ENCODE measurements at places on chromosomes 4 and X.
A peak's percentile ranks its signal among the peaks of the same experiment; 100 is the strongest.

DNA sequence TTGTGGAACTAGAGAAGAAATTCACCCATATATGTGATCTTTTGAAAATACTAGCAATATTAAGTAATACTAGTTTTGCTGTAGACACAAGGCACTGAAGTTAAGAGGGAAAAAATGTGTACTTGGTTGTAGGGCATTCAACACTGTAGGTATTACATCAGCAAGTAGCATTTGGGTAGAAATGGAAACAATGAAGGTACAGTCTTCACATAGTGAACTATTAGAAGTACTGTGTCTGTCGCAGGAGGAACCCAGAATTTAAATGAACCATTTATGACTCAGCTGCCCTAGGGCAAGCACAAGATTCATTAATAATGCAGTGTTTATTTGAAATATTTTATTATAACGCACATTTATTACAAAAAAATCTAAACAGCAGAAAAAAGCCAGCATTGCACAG is 572.7 kb upstream of the TENM3 start:
- DNase-seq: no peak

- peak; percentile 32 for DNase-seq
Observed at GRCh38 chr4:38308728-38309311, 348.6 kb downstream of the PTTG2 start.

DNA sequence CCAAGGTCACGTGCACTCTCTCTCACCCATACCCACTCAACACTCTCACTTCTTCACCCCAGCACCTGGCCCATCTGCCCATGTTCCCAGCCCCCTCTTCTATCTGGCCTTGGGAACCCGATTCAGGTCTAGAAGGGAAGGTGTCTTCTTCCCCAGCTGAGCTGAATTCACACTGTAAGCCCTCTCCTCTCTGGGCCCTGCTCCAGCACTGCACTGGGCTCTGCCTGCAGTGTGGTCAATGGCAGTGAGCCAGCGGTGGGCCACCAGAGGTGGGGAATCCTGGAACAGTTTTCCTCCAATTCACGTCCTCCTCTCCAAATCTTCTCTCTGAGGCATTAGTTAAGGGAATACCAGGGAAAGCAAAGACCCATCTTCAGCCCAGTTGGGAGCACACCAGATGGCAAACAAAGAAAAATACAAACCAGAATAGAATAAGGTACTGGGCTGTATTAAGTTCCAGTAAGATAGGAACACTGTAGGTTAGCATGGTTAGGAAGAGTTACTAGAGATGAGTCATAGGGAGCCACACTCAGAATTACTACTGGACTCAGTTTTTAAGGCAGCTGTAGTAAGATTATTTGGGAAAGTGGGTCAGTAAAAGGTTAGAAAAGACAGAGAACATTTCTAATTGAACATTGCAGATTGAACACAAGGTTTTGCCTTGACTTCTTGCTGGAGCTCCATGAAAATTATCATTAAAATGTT is 5.0 kb downstream of the AWAT2 start:
- DNase-seq: no peak

- DNase-seq: peak; percentile 23
Observed at GRCh38 chr4:71136071-71136470, 142.6 kb downstream of the DCK start.

GRCh38 chrX:152821145-152821765 is 9.3 kb downstream of the CETN2 start:
- peak; percentile 59 for DNase-seq

- DNase-seq: peak; percentile 75
Observed at GRCh38 chrX:7925867-7926472, 1.2 kb downstream of the PNPLA4 start.

DNA sequence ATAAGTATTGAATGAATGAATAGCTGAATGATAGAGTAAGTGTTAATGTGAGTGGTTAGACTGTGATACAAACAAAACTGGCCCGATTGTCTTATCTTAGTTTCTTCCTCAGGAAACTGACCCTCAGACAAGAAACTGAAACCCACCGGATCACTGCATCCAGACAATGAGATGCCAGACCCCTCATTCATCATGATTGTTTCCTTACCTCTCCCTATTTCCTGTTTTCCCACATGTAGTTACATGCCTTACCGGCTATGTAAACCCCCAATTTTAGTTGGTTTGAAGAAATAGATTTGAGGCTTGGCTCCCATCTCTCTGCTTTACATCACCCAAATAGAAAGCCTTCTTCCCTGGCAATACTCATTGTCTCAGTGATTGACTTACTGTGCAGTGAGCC is 218.9 kb upstream of the PPP1R2C start:
- no peak for DNase-seq

GRCh38 chr4:28774344-28774743 is 1913.7 kb downstream of the STIM2 start:
- peak; percentile 20 for DNase-seq

DNA sequence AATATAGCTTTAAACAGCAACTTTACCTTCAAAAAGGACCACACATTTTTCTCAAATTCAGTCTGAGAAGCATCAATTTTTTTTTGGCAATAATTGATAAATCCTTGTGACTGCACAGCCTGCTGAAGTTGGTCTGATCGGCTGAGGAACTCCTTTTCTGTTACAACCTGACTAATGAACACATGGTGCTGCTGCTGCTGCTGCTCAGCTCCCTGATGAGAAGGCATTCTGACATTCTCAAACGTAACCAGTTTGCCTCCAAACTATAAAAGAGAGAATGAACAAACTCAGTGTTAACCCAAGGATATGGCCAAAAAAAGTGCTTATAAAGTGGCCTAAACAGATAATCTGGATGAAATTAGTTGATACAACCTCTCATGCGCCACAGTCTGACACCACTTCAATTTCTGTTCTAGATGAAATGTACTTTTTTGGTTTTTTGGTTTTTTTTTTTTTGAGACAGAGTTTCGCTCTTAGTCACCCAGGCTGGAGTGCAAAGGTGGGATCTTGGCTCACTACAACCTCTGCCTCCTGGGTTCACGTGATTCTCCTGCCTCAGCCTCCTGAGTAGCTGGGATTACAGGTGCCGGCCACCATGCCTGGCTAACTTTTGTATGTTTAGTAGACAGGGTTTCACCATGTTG is 26.5 kb downstream of the SEC31A start:
- no peak for DNase-seq

GRCh38 chr4:77432717-77433417 is 172.8 kb upstream of the CXCL13 start:
- DNase-seq: no peak

GRCh38 chr4:31236020-31236638 is 516.0 kb downstream of the PCDH7 start:
- DNase-seq: no peak

- no peak for DNase-seq
Observed at GRCh38 chr4:30434656-30435055, 285.5 kb upstream of the PCDH7 start.

DNA sequence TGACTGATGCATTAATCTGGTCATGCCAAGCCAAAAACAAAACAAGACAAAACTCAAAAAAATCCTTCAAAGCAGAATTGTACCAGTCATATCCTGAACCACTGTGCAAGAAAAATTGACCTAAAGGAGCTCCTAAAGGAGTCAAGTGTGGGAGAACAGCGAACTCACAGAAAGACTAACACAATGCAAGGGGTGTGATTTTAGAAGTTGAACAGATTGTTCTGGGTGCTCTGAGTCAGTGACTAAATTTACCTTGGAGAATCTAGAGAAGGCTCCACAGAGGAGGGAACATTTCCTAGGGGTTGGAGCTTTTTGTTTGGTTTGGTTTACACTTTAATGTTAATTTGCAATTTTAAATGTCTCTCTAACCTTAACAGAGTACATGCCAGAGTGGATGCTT is 48.9 kb upstream of the PHF8 start:
- DNase-seq: no peak

- peak; percentile 33 for DNase-seq
Observed at GRCh38 chr4:185201977-185202962, 1.5 kb downstream of the CFAP97 start.

GRCh38 chrX:71994601-71995000 is 84.0 kb downstream of the NHSL2 start:
- DNase-seq: no peak

GRCh38 chr4:10730019-10730418 is 45.5 kb upstream of the CLNK start:
- DNase-seq: no peak

DNA sequence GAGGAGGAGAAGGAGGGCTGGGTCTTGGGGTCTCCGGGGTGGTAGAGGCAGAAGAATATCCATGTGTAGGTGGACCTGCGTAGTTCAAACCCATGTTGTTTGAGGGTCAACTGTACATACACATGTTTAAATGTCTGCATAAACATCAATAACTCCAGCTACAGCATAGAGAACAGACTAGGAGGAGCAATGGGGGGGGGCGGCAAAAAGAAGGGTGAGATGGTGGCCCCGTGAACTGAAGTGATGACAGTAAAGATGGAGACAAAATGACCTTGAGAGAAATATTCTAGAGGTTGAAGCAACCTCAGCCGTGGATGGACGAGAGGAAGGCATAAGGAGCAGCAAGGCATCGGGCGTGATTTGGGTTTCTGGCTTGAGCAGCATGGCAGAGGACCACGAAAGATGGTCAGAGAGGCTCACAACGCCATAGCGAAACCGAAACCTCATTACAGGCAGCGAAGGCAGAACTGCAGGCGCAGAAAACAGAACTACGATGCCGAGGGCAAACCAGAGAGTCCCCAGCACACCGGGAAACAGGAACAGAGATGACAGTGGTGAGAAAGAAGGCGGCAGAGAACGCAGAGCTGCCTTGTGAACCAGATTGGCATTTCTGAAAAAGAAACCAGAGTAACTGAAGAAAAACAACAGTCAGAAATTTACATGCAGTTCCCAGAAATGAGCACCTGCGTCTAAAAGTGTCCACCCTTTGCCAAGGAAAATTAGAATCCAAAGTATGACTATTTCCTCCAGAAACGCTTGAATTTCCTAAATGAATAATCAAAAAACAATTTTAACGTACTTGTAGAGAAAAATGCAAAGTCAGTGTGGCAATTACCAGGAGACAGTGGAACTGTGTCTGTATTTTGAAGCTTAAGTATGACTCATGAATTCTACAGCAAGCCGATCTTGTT is 50.3 kb upstream of the ENPP6 start:
- DNase-seq: peak; percentile 88

- DNase-seq: peak; percentile 73
Observed at GRCh38 chr4:108560616-108561015, 59.8 kb upstream of the RPL34 start.
